ENCODE measurements at places on chromosomes 7 and 10.

GRCh38 chr10:76086761-76087639 is 655.6 kb downstream of the LRMDA start:
- DNase-seq = peak; percentile 87

GRCh38 chr10:122115874-122116273 is 126.9 kb downstream of the TACC2 start:
- no peak for DNase-seq

DNA sequence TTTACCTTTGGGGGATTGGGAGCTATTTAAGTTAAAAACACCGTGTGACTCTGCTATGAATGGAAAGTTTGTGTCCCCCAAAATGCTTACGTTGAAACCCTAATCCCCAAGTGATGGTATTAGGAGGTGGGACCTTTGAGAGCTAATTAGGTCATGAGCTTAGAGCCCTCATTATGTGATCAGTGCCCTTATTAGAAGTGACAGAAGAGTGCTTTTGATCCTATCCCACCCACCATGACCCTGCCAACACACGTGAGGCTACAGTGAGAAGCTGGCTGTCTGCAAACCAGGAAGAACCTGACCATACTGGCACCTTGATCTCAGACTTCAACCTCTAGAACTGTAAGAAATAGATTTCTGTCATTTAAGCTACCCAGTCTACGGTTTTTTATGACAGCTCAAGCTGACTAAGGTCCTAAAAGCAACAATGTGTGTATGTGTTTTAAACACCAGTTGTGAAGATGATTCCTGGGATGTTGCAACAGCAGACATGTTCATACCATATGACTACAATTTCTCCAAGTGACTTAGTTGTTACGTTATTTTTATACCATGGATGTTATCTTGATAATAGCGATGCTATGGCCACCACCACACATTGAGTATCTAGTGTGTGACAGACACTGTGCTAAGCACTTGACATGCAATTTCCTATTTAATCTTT is 124.4 kb downstream of the PIP4K2A start:
- no peak for DNase-seq

GRCh38 chr10:104328896-104329710 is 9.2 kb downstream of the ITPRIP start:
- DNase-seq = peak; percentile 95

DNA sequence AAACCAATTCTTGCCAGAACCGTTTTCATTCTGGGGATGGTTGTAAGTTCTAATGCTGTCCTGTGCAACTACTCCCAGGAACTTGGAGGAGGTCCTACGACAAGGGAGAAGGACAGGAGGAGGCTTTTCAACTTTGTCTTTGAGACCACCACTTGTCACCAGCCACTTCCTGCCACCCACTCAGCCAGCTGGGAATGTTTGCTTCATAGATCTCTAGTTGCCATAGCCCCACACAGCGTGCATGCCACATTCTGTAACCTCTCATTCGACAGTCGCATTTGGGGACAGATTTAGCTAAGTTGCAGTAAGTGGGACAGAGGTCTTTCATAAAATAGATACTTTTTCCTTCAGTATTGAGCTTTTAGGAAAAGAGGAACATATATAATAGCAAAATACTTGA is 78.0 kb downstream of the TAF3 start:
- no peak for DNase-seq

DNA sequence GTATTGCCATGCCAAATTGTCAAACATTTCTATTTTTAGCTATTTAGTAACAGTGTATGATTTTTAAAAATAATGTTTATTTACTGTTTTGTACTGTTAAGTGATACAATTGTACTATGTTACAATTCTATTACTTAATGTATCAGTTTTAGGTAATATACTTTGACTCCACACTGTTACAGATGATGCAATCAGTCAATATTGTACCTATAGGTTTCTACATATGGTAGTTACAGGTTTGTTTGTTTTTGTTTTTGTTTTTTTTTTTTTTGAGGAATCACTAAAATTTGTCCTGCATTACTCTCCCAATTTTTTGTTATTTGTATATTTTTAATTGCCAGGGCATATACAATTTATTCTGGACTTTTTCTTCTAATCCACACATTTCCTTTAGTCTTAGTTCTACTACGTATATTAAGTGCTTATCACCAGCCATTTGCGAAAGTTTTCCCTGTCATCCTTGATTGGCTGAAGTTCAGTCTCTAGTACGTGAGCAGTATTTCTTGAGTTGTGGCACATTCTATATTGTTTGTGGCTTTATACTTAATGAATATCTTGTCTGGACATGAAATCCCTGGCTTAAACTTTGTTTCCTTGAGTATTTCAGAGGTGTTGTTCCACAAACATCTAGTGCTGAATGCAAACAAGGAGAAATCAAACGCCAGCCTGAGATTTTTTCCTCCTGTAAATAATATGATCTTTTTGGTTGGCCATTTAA is 114.1 kb downstream of the MAGI2 start:
- DNase-seq = no peak

GRCh38 chr10:28463141-28463540 is 69.8 kb upstream of the WAC start:
- DNase-seq = no peak

GRCh38 chr10:22455068-22455857 is 110.0 kb downstream of the SPAG6 start:
- no peak for DNase-seq

DNA sequence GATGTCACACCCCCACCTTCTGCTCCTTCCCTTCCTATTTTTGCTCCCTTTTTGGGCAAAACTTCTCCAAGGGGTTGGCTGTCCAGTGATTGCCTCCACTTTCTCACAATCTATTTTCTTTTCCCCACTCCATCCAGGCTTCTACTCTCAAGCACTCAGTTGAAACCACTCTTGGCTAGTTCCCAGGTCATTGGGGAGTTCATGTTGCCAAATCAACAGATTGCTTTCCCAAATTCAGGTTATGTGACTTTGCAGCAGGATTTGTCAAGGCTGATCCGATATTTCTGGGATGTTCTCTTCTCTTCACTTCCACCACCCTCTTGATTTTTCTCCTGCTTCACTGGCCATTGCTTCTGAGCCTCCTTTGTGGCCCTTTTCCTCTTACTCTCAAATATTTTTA is 258.7 kb upstream of the SLC26A5 start:
- no peak for DNase-seq

GRCh38 chr7:47290867-47291266 is 291.0 kb downstream of the TNS3 start:
- DNase-seq = no peak

- DNase-seq = peak; percentile 44
Measured at GRCh38 chr7:90560730-90561129, 35.4 kb upstream of the CDK14 start.

- no peak for DNase-seq
Measured at GRCh38 chr10:22436526-22436892, 91.2 kb downstream of the SPAG6 start.

DNA sequence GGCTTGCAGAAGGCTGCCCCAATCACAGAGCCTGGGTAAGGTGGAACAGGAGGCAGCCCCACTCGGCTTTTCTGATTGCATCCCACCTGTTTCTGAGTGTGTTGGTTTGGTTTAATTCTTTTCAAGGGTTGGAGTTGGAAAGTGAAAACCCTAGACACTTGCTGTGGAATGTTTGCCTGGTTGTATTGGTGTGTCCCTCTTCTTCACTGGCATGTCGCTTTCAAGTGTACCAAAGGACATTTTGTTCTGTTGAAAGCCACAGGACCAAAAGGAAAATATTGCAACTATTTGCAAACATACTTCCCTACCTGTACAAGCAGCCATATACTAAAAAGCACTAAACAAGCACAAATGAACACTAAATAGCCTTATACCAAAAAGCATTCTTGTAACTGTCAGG is 60.5 kb downstream of the NHLRC2 start:
- no peak for DNase-seq

DNA sequence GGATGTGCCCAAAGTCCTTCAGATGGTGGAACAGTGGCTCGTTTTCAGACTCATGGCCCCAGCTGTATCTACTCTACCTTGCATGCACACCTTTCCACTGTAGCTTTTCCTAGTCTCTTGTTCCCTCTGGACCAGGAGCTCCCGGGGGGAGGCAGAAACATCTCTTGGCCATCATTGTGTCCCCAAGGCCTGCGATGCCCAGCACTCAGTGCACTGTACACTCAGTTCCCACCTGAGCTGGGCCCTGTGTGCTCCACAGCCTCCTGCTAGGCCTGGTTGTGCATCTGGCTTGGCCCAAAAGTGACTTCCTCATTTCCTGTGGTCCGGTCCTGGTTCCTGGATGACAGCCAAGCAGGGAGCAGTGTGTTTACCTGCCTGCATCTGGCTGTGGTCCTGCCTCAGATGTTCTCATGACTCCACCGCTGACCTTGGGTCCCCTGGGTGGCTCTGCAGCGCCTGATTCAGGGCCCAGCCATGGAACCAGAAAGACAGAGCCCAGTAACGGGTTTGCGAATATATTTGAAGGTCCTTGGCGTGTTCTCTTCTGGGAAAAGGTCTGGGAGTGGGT is 9.9 kb upstream of the DOCK1 start:
- DNase-seq = no peak

DNA sequence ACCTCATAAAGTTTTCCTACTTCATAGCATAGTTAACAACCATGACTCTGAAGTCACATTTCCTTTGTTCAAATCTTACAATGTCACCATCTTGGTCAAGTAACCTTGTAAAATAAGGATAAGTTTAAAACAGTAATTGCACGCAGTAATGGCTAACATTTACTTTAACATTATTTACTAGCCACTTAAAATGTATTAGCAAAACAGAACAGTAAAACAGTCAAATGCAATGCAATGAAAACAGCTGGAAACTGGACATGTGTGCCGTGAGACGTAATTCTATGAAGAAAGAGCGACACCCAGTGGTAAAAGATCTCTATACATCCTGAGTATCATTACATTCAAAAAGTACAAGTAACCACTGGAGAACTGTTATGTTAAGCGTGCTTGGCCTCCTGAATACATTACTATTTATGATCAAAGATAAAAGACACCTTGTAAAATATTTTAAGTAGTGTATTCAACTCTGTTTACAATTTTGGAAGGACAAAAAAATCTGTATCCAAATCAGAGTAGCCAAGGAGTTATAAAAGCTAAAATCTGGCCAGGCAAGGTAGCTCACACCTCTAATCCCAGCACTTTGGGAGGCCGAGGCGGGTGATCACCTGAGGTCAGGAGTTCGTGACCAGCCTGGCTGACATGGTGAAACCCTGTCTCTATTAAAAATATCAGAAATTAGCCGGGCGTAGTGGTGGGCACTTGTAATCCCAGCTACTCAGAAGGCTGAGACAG is 27.2 kb downstream of the ATE1 start:
- DNase-seq = peak; percentile 76

Data from astrocyte of the spinal cord (primary cell).